ENCODE measurements at places on chromosomes 12 and 14. TPM values are rescaled to one million over a fixed set of nuclear protein-coding genes. Genes with fewer than 3 reads are reported as not detected.

The INHBE gene
- total RNA-seq = not detected

- DNase-seq = no peak
Observed at GRCh38 chr12:29333178-29333577, 47.8 kb downstream of the ERGIC2 start.

DNA sequence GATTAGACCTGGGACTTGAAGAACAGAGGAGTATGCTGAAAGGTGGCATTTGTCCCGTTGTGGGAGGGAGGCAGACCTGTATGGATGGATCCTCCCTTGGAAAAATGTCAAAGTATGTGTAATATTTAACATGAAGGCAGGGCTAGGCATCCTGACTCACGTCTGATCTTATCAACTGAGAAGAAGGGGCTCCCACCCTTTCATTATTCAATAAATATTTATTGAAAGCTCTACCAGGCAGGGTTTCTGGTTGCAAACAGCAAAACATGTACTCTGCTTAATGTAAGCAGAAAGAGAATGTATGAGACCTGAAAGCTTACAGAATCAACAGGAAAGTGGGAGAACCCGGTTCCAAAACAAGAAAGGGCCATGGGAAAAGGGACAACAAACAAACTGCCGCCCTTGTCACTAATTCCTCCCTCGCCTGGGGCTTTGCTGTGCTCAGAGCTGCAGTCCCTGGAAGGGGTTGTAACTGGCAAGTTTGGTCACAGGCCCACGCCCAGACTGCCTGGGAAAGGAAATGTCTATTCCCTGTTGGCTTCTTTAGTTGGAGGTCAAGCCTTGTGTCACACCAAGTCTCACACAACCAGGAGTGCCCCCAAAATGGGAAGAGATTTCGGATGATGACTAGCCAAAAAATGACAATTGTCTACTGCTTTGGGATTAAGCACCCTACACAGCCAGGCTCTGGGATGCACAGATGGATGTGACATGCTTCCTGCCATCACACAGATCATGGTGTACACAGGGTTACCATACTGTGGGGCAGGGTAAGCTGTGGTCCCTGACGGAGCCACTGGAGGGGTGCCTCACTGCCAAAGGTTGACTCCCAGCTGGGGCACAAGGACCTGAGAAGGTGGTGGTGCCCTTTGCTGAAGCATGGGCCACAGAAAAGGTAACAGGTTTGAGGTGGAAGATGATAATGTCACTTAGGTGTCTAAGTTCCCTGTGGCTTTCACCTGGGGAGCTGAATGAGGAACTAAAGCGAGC lies 36.8 kb downstream of the RAB35 start:
- no peak for DNase-seq

The VRTN gene
- total RNA-seq = not detected

The PTPN21 gene
- total RNA-seq = not detected

GRCh38 chr12:22904485-22904884 lies 279.5 kb downstream of the ETNK1 start:
- DNase-seq = no peak

DNA sequence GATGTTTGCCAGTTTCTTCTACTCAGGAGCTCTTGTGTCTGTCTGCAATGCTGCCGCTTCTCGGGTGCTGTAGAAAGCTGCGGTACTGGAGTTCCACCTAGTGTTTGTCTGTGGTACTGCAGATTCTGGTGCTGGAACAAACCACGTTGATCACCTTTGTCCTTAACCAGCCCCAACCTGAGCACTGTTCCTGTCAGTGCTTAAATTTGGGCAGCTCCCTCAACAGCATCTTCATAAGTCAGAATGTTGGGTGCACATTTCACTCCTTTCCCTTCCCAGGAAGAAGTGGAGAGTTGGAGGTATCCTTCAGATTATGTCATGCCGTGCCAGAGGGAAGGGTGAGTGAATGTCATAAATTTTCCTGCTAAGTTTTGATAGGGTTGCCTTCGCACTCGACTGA lies 48.7 kb upstream of the LALBA start:
- DNase-seq = peak; percentile 82

GRCh38 chr12:14239935-14240872 lies 125.3 kb upstream of the ATF7IP start:
- no peak for DNase-seq

The ACYP1 gene
- total RNA-seq = 25.1 TPM

- DNase-seq = no peak
Observed at GRCh38 chr12:88805692-88806091, 225.4 kb upstream of the KITLG start.

DNA sequence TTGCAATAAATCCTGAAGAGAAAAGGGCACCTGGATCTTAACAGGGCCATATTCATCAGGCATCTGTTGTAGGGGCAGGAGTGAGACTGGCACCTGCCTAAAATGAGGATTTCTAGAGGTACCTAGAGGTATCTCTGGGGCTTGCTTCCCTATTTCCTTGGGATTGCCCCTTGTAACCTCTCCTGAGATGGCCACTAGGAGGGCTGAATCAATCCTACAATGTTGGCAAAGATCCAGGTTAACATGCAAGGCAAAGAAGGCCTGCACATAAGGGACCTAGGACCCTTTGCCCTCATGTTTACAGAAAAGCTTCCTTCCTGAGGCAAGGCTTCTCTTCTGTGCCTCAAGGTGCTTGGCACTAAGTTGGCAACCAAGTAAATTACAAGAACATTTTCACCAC lies 25.8 kb upstream of the CLEC4E start:
- DNase-seq = no peak

The HELB gene
- 32.0 TPM for total RNA-seq

DNA sequence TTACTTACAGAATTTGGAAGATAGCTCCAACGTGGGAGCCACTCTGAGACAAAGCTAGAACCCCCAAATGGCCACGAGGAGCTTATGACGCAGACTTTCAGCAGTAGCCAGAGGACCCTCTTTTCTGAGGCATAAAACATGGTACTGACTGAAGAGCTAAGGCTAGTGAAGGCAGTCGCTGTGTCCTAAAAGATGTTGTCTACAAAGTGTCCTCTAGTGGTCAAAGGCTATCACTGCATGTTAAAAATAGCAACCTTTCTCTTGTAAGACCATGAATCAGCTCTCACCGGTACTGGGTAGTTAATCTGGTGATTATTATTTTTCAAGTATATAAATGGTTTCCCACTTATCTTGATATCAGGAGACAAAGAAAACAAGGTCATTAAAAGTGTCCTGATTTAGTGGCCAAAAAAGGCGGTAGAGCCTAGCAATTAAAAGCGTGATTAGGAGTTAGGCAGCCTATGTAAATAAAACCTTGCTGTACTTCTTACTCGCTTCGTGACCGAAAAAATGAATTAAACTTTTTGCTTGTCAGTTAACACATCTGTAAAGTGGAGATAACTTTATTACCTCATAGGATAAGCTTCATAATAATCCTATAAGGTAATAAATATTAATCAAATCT lies 47.0 kb upstream of the LGR5 start:
- DNase-seq = peak; percentile 14

The COQ6 gene
- 48.8 TPM for total RNA-seq

- DNase-seq = no peak
Observed at GRCh38 chr12:97047361-97047760, 140.3 kb downstream of the NEDD1 start.

DNA sequence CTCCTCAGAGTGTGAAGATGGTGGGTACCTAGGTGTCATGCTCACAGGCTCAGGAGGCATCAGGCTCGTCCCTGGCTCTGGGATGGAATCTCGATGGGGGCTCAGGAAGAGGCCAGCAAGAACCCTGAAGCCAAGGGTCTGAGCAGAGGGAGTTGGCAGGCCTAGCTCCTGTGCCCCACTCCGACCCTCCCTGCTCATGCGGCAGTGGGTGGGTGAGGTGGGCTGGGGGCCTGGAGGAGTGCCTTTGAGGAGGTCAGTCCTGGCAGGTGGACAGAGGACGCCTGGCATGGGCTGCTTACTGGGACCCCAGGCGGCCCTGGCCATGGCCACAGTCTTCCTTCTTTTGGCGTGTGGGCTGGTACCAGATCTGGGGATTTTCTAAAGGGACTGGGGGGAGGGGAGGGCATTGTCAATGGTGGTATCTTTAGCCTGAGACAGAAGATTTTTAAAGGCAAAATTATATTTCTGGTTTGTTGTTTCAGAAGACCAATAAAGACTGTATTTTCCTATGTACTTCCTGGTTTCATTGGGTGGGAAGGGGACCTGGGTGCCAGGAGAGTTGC lies 16.0 kb downstream of the LRTM2 start:
- no peak for DNase-seq

The AKAP3 gene
- 8.9 TPM for total RNA-seq

- no peak for DNase-seq
Observed at GRCh38 chr12:48883305-48884161, 17.9 kb upstream of the RND1 start.

GRCh38 chr12:66590275-66590985 lies 88.4 kb downstream of the GRIP1 start:
- no peak for DNase-seq

DNA sequence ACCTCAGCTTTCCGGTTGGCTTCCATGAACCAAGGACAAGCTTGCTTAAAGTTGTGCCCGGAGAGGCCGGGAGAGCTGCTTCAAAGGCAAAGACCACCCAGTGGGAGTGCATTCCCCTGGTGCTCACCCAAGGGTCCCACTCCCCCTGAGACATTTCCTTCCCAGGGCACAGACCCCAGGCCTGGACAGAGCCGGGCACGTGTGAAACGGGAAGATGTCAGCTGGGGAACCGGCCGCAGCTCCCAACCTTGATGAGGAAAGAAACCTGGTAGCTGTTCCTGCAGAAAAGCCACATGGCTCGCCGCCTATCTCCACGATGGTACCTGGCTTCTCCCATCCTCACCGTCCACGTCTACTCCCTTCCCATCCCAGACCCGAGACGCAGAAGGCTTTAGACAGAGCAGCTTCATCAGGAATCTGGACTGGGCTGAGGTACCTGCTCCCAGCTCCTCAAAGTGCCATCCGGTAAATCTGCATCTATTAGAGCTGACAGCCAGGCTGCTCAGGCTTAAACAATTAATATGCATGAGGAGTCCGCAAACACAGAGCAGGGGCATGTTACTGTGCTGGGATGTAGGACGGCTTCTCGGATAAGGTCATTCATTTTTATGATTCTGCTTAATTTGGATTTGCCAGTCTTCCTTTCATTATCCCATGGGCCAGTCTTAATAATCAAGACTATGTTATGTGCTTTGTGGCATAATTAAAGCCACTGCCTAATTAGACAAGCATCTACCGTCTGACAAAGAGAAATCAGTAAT lies 53.1 kb downstream of the GALNT9 start:
- no peak for DNase-seq

DNA sequence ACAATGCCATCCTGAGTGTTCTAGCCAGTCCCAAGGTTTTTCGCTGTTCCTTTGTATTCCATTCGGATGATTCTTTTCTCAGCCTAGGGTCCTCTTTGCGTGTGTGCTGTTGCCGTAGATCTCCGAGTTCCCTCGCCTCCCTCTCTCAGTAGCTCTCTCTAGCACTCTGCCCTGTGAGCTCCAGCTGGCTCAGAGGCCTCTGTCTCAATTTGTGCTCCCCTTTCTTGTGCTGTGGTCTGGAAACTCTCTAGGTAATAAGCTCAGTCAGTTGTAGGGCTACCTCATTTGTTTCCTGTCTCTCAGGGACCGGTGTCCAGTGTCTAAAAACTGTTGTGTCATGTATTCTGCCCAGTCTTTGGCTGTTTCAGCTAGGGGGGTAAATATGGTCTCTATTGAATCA lies 179.3 kb downstream of the PCNX1 start:
- no peak for DNase-seq

GRCh38 chr14:22737052-22737451 lies 29.4 kb upstream of the OXA1L start:
- DNase-seq = no peak

- DNase-seq = no peak
Observed at GRCh38 chr12:90268574-90268973, 559.9 kb upstream of the ATP2B1 start.

DNA sequence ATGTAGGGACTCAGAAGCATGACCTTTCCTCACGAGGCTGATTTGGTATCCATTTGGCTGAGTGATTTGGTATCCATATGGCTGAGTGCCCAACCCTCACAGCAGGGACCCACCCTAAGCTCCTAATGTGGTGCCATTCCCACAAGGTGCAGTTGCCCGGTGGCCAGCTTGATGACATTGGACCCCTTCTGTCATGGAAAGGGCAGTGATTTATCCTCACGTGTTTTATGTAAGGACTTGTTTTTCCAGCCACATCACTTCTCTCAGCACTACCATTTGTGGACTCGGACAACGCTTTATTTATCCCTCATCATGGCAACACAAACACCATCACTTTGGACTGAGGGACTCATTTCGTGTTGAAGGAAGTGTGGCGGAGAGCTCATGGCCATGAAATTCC lies 8.5 kb upstream of the CDC42BPB start:
- no peak for DNase-seq

- no peak for DNase-seq
Observed at GRCh38 chr12:132477017-132477702, 12.8 kb upstream of the FBRSL1 start.

The PRB2 gene
- not detected for total RNA-seq

DNA sequence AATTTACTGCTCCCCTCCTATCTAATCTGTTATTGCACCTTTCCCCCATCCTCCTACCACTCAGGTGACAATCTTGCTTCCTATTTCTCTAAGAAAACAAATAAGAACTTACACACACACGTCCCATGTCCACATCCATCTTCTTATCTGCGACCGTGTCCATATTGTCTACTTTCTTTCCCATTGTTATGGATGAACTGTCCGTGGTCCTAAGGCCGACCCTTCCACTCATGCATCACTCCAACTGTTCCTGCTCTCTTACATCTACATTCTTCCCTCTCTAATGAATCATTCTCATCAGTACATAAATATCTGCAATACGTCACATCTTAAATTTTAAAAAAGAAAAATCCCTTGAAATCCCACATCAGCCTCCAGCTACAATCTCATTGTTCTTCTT lies 30.0 kb downstream of the ZFYVE1 start:
- no peak for DNase-seq

- DNase-seq = no peak
Observed at GRCh38 chr14:22552001-22552826, 36.8 kb downstream of the DAD1 start.

The TSPAN11 gene
- total RNA-seq = not detected

- no peak for DNase-seq
Observed at GRCh38 chr14:105173145-105173544, 4.6 kb upstream of the JAG2 start.

DNA sequence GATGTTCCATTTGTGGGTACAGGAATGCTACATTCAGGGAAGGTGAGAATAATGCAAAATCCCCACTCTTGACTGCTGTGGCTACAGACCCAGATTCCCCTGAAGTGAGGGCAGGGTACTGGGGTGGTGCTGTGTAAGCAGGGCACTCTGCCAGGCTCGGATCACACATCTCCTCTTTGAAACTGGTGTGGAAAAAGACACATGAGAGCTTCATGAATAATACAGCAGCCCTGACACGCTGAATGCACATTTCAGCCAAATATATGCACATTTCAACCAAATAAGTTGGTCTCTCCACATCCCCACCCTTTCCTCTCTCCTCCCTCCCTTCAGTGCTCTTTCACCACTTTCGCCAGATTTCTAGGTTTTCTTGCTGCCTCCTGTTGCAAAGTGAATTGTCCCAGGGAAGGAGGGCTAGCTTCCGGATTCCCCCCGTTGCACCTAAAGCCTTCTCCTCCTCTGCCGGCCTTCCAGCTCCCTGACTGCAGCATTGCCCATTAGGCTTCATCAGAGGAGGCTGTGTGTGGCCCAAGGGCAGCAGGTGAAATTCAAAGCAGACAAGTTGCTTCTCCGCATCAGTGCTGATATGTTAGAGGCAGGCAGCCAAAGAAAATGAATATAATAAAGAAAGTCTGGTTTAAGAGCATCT lies 118.2 kb upstream of the TMCC3 start:
- no peak for DNase-seq

GRCh38 chr12:102401087-102401486 lies 79.3 kb downstream of the IGF1 start:
- no peak for DNase-seq

GRCh38 chr12:43669373-43669772 lies 89.2 kb downstream of the PUS7L start:
- no peak for DNase-seq

GRCh38 chr14:103198131-103199105 lies 75.2 kb downstream of the TNFAIP2 start:
- DNase-seq = no peak

Measured in naive thymus-derived CD8-positive, alpha-beta T cell (primary cell).